ENCODE measurements at places on chromosomes 7 and 10.

DNA sequence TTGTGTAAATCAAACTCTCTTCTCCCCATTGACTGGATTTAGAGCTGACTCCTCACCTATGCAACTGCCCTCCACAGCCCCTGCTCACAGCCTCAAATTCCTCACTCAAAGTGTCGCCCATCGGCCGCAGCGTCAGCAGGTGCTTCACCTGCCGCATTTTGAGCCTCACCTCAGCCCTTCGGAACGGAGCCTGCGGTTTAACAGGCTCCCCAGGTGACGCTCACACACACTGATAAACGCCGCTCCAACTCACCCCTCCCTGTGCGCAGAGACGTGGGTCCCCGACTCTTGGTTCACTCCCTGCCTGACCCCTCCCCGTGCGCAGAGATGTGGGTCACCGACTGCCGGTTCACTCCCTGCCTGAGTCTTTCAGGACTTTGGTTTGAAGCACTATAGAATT is 57.1 kb downstream of the CARD11 start:
- DNase-seq = no peak

GRCh38 chr7:80279760-80280159 is 145.1 kb downstream of the GNAI1 start:
- no peak for DNase-seq

DNA sequence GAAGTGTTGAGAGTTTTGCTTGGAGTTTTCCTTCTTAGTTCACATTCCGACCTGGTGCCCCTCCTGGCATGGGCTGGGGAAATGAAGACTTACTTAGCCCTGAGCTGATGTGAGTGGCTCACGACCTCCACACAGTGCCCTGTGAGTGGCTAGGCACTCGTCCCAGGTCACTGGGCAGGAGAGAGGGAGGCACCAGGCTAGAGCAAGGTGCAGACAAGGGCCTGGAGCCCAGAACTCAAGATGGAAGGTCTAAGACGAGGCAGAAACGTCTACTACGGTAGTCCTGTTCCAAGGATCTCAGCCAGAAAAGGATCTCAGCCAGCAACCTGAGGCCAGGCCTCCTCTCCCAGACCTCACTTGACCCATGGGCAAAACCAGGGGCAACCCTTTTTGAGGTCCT is 22.4 kb downstream of the ANXA11 start:
- DNase-seq = no peak

GRCh38 chr10:79385804-79386531 is 38.7 kb downstream of the PPIF start:
- no peak for DNase-seq

GRCh38 chr10:29083096-29083495 is 205.8 kb upstream of the LYZL1 start:
- DNase-seq = no peak

- peak; percentile 85 for DNase-seq
These were observed 182.0 kb downstream of the REEP3 start for GRCh38 chr10:63703113-63703670.

DNA sequence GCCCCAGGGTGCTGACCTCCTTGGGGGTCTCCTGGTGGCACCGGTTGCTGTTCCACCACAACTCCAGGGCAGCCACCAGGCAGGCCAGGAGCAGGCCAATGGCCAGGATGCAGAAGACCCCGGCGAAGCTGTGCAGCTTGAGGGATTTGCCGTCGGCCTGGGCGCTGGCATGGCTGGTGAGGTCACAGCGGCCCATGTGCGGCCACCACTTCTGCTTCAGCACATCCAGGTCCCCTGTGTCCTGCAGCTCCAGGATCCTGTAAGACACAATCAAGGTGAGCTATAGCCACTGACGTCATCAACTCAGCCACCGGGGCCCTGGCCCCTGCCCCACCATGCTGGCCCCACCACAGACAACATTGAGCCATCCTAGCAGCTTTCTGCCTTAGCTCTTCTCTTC is 753.2 kb downstream of the GRID1 start:
- no peak for DNase-seq

GRCh38 chr10:28254290-28254985 is 48.4 kb downstream of the MPP7 start:
- no peak for DNase-seq

GRCh38 chr7:135798095-135798494 is 49.5 kb upstream of the FAM180A start:
- no peak for DNase-seq

- no peak for DNase-seq
These were observed 15.0 kb upstream of the STN1 start for GRCh38 chr10:103932971-103933370.

GRCh38 chr7:148584154-148584827 is 6.3 kb upstream of the C7orf33 start:
- DNase-seq = peak; percentile 79

GRCh38 chr7:1741751-1742554 is 71.9 kb downstream of the ELFN1 start:
- DNase-seq = peak; percentile 28

- no peak for DNase-seq
These were observed 56.2 kb downstream of the CREM start for GRCh38 chr10:35182631-35183510.

GRCh38 chr10:117322260-117322659 is 53.0 kb downstream of the PDZD8 start:
- DNase-seq = no peak

DNA sequence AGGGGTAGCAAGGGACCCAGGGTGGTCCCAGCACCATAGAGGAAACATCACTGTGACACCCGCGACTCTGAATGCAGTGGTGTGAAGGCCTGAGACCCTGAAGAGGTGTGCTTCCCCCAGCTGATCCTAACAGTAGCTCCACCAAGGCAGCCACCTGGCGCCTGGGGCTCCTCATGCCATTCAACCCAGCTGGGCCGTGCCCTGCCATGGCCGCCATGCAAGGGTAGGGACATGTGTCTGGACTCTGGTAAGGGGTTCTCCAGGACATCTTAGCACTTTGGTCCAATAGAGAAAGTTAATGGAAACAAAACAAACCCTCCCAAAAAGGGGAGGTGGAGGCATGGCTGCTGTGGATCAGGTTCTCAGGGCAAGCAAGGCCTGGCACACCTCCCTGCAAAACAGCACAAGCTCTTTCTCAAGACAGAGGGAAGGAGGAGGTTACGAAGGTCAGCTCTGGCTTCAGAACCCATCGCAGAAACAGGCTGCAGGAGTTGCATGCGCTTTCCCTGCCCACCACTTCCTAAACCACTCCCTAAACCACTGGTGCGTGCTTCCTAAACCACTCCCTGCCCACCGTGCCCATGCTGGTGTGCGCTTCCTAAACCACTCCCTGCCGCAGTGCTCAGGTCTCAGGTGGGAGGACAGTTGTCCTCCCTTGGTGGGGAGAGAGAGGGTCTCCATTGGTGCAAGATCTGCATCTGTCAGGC is 108.7 kb downstream of the LARP4B start:
- peak; percentile 35 for DNase-seq

- peak; percentile 55 for DNase-seq
These were observed 78.3 kb downstream of the MMRN2 start for GRCh38 chr10:86878983-86879713.

DNA sequence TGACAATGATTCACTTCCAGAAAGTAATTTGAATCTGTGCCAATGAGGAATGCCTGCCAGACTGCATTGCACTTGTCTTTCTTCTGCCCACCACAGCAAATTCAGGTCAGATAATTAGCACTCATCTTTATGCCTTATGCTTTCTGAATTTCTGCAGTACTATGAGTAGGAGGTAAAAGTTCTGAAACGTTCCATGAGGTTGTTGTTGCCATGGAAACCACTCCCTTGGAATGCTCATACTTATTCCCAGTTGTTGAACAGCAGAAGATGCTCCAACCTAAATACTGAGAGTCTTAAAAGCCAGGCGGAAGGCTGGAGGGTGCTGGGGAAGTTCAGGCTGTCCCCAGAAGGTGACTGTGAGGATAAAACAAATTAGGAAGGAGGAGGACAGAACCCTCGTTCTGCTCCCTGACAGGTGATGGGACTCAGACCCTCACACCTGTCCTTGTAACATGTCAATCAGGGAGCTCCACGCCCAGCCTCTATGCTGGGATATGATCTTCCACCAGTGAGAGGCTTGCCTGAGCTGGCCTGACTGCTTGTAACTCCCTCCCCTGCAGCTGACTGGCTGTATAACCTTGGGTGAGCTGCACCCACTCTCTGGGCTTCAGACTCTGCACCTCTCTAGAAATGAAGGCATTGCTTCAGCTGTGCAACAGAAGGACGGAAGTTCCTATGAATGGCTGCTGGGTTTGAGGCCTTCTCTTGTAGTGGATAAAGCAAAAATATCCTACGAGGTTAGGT is 554.3 kb upstream of the MGMT start:
- no peak for DNase-seq

- DNase-seq = no peak
These were observed 74.8 kb upstream of the FOXK1 start for GRCh38 chr7:4607311-4607729.

DNA sequence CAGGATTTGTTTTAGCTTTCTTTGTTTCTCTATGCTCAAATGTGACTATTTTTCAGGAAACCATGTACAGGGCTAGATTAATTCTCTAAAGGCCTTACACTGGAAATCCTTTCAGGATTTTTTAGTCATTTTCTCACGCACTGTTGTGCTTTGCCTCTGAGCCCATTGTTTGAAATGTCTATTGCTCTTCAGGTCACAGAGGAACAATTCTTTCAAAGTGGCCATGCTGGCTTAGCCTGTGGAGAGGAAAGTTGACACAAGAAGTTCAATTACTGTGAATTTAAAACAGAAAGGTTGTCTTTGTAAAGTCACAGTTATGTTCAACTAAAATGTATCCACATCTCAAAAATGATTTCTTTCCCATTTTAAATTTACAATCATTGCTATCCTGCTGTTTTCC is 1071.7 kb upstream of the POT1 start:
- no peak for DNase-seq

GRCh38 chr10:63910806-63911205 is 389.6 kb downstream of the REEP3 start:
- DNase-seq = no peak

DNA sequence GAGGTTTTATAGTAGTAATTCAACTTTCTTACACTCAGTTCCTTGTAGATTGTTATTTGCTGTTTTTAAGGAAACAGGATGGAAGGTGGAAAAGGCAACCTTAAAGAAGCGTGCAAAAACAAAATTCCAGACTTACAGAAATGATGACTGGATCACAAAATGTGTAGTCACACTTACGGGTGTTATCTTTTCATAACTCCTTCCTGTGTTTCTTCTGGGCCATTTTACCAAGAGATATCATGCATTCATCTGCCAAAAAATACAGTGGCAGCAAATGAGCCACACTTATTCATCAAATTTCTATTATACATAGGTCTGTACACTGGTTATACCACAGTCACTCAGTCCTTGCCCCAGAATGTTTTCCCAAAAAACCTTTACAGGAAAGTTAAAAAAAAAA is 94.3 kb upstream of the IL6 start:
- no peak for DNase-seq

DNA sequence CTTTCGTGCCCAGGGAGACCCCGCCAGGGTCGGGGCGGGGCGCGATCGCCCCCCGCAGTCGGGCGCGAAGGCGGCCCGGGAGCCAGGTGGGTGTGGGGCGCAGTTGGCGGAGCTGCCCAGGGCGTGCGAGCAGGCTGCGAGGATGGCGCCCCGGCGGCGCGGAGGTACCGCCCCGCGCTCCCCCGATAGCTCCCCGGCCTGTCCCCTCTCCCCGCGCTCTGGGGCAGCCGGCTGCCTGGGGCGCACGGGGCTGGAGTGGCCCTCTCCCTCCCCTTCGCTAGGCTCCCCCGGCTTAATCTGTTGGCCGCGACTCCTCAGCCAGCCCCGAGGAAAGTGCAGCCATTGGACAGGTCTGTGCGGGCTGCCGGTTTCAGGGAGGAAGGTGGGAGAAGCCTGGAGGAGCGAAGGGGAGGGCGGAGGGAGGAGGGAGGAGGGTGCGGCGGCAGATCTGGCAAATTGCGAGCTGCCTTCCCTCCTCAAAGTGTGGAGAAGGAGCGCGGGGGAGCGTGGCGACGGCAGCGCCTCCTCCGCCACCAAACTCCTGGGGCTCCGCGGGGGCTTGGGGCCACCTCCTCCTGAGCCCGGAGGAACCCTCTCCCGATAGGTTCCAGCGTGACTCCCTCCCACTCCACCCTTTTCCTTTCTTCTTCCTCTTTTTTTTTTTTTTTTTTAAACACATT is 361 bp upstream of the PLXDC2 start:
- DNase-seq = peak; percentile 72

DNA sequence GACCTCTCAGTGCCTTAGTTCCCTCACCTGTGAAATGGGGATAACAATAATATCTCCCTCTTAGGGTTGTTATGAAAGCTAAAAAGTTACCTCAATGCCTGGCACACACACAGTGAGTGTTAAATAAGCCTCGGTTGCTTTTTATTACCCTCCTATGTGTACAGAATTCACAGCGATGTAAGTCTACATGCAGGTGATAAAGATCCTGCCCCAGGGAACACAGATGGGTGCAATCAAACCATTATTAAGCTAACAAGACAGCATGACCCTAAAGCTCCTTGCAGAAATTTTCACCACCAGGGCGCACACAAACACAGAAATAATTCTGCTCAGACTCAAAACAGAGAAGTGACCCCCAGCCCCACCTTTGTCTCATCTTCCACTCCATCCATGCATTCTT is 261.9 kb downstream of the SNX10 start:
- DNase-seq = no peak

DNA sequence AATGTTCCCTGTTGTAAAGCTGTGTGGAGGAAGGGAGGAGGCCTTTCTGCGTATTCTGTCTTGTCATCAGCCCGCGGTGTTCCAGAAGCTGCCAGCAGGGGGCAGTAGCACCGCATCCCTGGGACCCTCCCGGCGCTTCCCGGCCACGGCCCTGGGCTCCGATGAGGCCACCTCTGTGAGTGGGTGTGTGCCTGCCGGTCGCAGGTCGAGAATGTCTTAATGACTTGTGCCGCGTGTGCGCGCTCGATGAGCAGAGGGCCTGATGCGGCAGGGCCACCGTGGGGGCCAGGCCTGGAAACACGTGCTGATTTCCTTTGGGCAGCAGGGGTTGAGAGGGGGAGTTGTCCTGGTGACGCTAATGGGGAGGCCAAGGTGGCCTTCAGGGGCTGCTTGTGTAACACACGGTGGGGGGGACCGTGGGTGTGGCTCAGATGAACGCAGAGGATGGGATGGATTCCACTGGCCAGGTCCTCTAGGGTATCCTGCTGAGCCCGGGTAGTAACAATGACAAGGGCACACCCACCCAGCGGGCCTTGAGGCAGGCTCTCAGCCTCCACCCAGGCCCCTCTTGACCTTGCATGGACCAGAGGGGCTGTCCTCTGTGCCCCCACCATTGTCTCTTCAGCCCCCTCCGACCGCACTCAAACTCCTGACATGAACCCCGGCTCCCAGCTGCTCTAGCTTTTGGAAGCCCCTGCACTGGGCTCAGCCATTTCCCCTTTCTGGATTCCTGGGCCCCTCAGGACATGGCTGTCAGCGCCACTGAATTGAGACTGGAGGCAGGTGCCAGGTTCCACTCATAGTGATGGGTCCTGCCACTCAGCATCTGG is 135.9 kb upstream of the PODXL start:
- peak; percentile 48 for DNase-seq
